Fibroblast of villous mesenchyme (primary cell): ENCODE measurements at places on chromosomes 7 and 10.

- no peak for DNase-seq
These were observed 378.9 kb downstream of the RPS24 start for GRCh38 chr10:78412605-78413004.

DNA sequence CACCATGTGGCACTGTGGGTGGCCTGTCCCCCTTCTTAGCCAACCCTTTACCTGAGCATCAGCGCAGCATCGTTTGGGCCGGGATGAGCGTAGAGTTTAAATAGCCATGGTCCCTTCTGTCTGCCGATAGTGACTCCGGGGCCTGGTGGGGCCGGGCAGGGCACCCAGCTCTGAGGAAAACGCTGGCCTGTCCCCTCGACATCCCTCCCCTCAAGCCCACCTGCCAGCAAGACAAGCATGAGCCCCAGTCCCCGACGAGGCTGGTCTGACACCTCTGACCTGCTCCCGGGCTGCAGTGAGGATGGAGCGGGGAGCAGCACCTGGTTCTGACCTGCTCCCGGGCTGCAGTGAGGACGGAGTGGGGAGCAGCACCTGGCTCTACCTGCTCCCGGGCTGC lies 31.1 kb upstream of the CNPY1 start:
- DNase-seq, result no peak

- peak; percentile 51 for DNase-seq
These were observed 155.0 kb downstream of the PTPRN2 start for GRCh38 chr7:158432369-158433341.

DNA sequence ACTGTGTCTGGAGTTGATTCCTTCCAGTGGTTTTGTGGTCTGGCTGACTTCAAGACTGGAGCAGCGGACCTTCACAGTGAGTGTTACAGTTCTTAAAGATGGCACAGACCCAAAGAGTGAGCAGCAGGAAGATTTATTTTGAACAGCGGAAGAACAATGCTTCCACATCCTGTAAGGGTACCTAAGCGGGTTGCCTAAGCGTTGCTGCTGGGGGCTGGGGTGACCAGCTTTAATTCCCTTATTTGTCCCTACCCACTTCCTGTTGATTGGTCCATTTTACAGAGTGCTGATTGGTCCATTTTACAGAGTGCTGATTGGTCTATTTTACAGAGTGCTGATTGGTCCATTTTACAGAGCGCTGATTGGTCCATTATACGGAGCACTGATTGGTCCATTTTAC lies 13.2 kb downstream of the AKR1B15 start:
- DNase-seq, result peak; percentile 20

- no peak for DNase-seq
These were observed 39.5 kb downstream of the PRPS1L1 start for GRCh38 chr7:17988141-17988540.

- DNase-seq, result peak; percentile 80
These were observed 1.4 kb upstream of the AKR1B15 start for GRCh38 chr7:134547397-134548054.

GRCh38 chr10:11936389-11937152 lies 106.0 kb downstream of the UPF2 start:
- DNase-seq, result no peak

DNA sequence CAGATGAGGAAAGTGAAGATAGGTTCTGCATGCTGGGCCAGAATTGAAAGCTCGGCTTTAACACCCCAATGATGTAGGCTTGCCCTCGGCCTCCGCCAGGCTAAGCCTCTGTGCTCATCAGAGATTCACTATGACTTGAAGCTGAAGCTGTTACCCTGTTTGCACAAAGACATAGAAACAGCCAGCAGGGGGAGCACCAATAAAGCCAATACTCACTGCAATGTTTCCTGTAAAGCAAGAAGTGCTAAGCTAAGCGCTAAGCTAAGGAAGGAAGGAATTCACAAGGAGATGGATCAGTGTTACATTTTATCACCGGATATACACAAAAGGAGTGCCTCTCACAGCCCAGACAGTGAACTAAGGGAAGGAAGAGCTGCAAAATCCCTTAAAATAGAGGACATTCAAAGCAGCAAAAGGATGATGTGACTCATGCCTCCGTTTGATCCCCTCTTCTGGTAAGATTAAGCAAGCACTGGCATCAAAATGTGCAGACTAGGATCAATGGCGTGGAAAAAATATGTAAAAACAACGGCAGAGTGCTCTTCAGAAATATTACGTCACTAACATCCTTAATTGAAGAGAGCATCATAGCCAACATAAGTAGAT lies 153.8 kb downstream of the COBL start:
- DNase-seq, result peak; percentile 80

DNA sequence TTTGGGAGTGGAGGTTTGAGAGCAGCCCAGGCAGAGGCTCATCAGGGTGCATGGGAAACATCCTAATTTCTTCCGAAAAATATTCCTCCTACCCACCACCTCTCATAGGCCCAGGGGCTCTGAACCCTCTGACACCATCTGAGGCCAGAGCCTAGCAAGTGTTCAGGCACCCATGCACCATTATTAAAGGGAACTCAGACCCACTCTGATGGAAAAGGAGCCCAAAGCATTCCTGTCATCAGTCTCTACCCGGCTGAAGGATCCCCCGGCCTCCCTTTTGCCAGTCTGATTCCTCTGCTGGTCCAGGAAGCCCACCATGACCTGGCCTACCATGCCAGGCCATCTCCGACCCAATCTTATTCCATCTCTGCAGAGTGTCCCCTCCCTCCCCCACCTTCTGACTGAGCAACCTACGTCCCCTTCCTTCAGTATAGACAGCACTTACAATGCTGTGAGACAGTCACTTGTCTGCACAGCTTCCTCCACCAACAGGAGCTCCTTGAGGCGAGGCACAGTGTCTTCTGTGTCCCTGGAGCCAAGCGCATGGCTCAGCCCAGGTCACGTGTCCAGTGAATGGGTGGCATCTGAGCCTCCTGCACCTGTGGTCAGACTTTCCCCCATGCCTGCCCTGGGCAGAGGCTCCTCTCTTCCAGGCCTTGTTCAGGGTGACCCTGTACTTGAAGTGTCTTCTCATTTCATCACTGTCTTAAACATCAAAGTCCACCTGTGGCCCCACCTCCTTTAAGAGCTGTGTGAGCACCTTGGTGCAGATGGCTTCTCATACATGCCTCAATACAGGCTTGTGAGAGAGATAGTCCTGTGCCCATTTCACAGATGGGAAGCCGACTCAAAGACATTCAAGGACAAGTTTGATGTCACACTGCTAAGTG lies 889 bp upstream of the GPR15LG start:
- no peak for DNase-seq

DNA sequence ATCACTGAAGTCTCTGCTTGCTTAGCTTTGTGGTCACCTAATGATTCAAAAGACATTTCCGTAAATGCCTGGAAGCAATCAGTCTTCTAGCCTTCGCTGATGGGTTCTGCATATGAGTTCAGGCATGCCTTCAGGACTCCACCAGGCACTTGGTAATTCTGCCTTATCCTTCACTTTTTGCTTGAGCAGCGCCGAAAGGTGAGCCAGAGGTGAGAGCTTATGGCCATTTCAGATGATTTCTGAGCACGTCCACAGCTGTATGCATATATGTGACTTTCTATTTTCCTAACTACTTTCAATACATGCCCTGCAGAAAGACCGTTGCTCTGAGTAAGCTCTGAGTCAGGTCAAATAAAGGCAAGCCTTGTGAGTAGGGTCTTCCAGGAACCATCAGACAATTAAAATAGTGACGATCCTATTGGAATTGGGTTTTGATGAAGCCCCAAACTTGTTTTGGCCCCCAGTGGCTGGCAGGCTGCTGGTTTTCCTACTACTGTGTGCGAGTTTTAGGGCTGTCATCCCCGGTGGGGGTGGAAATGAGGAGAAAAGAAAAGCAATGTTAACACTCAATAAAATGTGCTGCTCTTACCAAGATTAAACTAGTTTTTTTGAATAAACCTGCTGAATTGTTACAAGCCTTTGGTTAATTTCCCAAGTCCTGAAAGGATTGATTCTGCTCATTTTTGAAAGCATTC lies 154.4 kb upstream of the AKR1E2 start:
- no peak for DNase-seq

GRCh38 chr10:119235356-119235755 lies 28.0 kb downstream of the GRK5 start:
- DNase-seq, result peak; percentile 55

DNA sequence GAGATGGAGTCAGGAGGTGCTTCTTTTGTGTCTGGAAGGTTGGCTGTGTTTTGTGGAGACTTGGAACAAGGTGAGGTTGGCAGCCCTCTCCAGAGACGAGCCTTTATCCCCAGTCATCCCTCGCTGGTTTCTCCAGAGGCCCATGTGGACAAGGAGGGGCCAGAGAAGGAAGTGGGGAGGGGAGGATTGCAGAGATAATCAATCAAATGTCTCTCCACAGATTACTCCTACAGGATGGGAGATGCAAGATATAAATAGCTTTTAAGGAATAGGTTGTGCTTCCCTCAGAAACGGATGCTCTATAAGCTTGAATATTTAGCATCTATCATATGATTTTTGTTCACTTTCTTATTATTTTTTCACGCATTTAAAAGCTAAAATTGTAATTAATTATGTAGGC lies 70.4 kb upstream of the VWDE start:
- no peak for DNase-seq

- DNase-seq, result no peak
These were observed 111.4 kb downstream of the ST7 start for GRCh38 chr7:117064688-117065087.

- no peak for DNase-seq
These were observed 193.8 kb upstream of the WDR11 start for GRCh38 chr10:120657371-120657770.

- DNase-seq, result peak; percentile 45
These were observed 6.9 kb downstream of the PRKAR2B start for GRCh38 chr7:107051376-107051775.

GRCh38 chr10:25522294-25522693 lies 347.5 kb downstream of the GPR158 start:
- DNase-seq, result no peak

GRCh38 chr10:26222563-26222962 lies 6.0 kb downstream of the GAD2 start:
- DNase-seq, result no peak

- DNase-seq, result peak; percentile 75
These were observed 27.3 kb downstream of the UBE2H start for GRCh38 chr7:129925416-129926002.

GRCh38 chr7:55138663-55139062 lies 119.8 kb downstream of the EGFR start:
- DNase-seq, result no peak
